SHP77 (cell line): ENCODE measurements at places on chromosomes 12 and 14.

GRCh38 chr14:54680651-54681050, 113.7 kb downstream of the SAMD4A start:
- no peak for DNase-seq

GRCh38 chr14:67385120-67385519, 25.0 kb downstream of the EIF2S1 start:
- DNase-seq, result no peak

DNA sequence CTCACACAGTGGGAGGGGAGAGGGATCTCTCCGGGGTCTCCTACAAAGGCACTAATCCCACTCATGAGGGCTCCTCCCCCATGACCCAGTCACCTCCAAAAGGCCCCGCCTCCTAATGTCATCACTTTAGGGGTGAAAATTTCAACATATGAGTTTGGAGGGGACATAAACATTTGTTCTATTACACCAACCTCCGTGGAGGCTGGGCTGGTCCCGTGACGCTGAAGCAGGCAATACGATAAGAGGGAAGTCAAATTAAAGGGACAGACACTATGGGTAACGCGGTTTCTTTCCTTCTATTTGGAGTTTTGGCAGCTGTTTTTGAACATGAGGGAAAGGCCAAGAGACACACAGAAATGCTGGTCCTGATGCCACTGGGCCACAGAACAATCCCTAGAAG, 175.7 kb upstream of the VASH1 start:
- no peak for DNase-seq

DNA sequence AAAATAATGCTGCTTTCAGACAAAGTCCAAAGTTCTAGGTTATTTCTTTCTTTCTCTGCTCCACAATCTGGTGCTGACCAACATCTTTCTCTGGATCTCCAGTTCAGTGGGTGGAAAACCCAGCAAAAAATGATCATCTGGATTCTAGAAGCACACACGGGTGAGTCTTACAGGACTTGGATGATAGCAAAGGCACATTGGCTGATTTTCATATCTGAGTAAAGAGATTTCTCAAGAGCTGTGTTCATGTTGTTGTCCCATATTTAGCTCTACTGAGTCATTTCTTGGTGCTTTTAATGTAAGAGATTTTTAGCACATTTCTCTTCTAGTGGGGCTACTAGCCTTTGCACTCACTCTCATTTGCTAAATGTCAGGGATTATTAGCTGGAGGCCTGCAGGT, 336.7 kb downstream of the GALC start:
- DNase-seq, result no peak

- DNase-seq, result no peak
These were observed 20.6 kb downstream of the RERG start for GRCh38 chr12:15200641-15201040.

DNA sequence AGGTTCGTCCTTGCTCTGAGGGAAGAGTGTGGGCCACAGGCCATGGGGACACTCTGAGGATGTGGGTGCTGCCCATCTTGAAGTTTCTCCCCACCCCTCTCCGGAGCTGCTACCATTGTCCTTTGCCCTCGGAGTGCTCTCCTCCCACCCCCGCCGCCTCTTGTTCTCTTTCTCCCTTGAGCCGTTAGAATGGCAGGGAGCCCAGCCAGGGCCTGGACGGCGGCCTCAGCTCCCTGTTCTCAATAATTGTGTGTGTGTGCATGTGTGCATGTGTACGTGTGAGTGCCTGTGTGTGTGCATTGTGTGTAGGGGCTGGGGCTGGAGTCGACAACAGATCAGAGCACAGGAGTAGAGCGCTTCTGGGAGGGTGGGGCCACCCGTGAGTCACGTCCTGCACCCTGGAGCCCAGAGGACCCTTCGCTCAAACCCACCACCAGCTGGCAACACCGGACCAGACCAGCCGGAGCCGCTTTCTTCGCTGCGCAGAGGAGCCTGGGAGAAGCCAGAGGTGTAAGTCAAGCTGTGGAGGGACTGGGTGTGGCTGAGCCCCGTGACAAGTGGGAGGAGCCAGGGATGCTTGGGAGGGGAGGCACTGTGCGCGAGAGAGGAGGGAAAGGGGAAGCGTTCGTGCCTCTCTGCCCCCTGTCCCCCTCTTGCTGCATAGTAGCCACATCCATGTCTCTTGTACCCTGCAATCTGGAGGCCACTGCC, 25.9 kb upstream of the KCNA5 start:
- no peak for DNase-seq

GRCh38 chr12:10191865-10192264, 13.0 kb downstream of the TMEM52B start:
- no peak for DNase-seq

GRCh38 chr12:117045160-117046010, 53.8 kb downstream of the TESC start:
- no peak for DNase-seq

DNA sequence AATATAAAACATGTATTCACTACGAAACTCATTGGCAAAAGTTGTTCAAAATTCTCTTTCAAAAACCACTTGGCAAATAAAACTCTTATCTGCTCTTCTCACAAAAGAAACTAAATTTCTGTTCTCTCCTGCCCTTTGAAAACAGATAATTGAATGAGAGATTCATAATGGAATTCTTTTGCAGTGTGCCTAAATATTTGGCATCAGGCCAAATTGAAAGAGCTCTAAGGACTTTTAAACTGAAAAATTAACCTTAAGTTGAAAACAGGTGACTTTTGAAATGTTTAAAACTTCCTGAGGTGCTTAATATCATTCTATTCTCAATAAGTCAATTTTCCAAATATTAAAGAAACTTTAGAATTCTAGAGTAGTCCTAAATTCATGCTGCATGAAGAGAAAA, 136.4 kb downstream of the FSCB start:
- DNase-seq, result no peak

DNA sequence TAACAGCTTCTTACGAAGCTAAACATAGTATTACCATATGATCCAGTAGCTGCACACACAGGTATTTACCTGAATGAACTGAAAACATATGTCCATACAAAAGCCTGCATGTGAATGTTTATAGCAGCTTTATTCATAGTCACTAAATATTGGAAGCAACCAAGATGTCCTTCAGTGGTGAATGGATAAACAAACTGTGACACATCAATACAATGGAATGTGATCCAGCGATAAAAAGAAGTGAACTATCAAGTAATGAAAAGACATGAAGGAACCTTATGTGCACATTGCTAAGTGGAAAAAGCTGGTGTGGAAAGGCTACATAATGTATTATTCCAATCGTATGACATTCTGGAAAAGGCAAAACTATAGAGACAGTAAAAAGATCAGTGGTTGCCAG, 38.1 kb upstream of the JDP2 start:
- no peak for DNase-seq

- no peak for DNase-seq
These were observed 3.1 kb upstream of the ATF7IP start for GRCh38 chr12:14362352-14362751.

GRCh38 chr14:50551877-50552276, 8.1 kb upstream of the ATL1 start:
- DNase-seq, result no peak

- no peak for DNase-seq
These were observed 7.4 kb downstream of the GTSF1 start for GRCh38 chr12:54465857-54466523.

GRCh38 chr14:47557894-47558293, 117.5 kb downstream of the MDGA2 start:
- no peak for DNase-seq

- DNase-seq, result no peak
These were observed 44.4 kb upstream of the PRIMA1 start for GRCh38 chr14:93832665-93833064.

GRCh38 chr14:104665114-104665656, 24.2 kb upstream of the INF2 start:
- DNase-seq, result no peak

GRCh38 chr12:49478949-49479664, 59.7 kb upstream of the KCNH3 start:
- DNase-seq, result no peak

DNA sequence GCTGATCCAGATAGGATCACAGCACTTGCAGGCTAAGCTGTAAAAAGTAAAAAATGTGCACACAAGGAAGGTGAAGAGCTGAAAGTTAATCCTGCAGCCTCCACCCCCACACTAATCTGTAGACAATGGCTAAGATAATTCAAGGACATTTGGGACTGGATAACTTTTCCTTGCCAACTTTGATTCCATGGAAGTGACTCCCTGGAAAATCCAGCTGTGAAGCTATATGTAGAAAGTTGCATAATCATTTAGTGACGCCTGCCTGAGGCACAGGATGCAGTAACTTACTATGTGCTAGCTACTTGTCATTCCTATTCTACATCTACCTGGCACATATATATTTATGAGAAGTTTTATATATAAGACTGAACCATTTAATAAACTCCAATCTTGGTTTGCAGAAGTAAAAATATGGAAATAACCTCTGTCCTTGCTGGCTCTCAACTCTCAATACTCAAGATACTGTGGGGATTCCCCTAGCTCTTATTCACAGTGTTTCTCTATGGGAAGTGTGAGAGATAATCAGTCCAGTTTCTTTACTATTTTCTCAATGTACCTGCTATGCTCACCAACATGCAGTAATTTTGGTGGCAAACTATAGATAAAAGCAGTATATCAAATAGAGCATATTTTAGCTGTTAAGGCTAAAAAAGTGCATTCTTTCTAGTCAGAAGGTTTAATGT, 14.8 kb downstream of the LDHB start:
- DNase-seq, result no peak

GRCh38 chr14:100891051-100891450, 12.5 kb downstream of the RTL1 start:
- DNase-seq, result no peak

GRCh38 chr12:71958056-71958455, 19.4 kb downstream of the TPH2 start:
- DNase-seq, result no peak

GRCh38 chr12:72148709-72149108, 123.5 kb upstream of the TRHDE start:
- no peak for DNase-seq

GRCh38 chr14:34843011-34843554, 32.1 kb downstream of the BAZ1A start:
- DNase-seq, result no peak

GRCh38 chr12:40335991-40336390, 111.2 kb downstream of the LRRK2 start:
- DNase-seq, result no peak

- peak; percentile 84 for DNase-seq
These were observed 84.6 kb upstream of the NAV3 start for GRCh38 chr12:77746096-77746495.

DNA sequence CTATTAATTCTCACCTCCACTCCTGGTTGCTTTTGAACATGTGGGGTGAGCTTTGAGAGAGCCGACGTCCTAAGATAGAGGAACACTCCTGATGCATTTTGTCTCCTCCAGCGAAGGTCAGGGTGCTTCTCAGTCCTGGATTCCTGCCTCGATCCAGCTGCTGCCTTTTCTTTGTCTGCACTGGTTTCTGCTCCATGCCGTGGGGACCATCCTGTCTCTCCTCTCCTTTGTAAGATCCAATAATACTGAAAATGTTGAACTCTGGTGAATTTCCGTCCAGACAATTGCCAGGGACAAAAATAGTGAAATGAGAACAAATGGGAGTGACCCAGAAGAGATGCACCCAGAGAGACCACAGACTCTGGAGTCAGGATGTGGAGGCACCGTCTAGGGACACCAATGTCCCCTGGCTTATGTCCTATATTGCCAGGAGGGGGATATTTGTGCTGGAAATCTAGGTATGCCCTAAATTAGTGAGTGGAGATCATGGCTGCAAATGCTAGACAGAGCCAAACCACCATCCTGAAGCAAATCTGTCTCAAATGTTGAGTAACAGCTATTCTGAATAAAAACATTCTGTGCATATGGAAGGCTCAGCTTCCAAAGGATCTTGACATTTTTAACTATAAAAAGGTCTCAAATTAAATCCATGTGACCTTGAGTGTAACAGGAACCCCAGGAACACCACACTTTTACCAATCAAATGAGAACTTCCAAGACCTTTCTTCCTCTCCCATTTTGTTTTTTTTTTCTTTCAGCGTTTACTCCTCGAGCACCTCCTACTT, 170.9 kb downstream of the PPM1H start:
- no peak for DNase-seq

- no peak for DNase-seq
These were observed 198.9 kb upstream of the SLC16A7 start for GRCh38 chr12:59396919-59397318.

DNA sequence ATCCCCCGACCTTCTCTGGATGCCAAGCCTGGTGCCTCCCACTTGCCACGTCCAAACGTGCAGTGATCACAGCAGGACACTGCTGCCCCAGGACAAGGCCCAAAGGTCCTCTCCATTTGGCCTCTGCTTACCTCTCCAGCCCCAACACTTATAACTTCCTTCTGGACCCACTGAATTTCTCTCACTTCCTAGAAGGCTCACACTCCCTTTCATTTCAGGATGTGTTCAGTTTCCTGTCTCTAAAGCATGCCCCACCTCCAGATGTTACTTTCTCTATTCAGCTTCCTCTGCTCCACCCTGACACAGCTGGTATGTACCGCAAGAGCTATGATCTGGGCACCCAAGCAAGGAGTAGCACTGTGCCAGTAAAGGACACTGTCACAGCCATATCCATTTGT, 33.0 kb downstream of the CDKL1 start:
- no peak for DNase-seq

DNA sequence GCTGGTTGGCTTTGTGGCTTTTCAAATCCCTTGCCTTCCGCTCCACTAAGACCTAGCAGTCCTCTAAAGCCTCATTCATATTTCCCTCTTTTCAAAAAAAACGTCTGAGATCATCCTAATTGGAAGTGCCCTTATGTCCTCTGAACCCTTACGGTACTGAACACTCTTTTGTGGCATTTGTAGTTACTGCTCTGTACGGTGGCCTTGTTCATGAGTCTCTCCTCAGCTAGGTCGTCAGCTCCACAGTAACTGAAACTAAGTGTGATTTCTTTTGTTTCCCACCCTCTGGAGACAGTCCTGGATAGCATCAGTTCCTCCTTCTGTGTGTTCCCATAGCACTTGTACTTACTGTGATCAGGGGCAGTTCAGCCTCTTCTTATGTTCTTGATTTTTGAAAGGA, 49.7 kb downstream of the DAAM1 start:
- DNase-seq, result no peak

DNA sequence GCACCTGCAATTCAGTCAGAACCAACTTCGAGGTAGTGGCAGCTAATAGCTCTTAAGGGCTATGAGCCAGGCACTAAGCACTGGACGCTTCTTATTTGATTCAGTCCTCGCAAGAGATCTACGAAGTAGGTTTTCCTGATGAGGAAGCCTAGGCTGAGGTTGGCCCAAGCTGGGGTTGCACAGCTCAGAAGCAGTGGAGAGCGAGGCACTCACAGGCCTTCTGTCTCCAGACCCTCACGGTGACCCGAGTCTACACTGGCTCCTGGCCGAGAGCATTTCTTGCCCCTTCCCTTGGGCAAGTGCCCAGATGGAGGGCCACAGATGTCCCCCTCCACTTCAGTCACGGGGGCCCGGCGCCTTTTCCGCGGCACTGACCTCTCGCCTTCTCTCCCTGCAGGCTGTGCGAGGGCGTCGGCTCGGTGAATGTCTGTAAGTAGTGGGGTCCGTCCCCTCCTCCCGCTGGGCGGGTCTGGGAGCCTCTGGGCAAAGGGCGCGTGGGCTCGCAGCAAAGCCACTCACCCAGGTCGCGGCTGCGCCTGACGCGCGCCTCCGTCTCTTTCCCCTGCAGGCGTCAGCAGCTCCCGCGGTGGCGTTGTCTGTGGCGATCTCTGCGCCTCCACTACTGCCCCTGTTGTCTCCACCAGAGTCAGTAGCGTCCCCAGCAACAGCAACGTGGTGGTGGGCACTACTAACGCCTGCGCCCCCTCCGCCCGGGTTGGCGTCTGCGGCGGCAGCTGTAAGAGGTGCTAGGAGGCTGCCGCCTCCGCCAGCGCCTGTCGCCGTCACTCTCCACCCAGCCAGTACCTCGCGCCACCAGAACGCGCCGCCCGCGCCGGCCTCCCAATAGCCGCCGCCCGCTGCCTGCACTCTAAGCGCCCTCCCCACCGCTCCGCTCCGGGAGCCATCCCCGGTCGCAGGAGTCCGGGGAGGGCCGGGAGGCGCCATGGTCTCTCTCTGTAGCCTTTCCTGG, 13.1 kb downstream of the KRT83 start:
- DNase-seq, result peak; percentile 8
